ENCODE measurements at places on chromosomes 7 and 10. TPM values are rescaled to one million over a fixed set of nuclear protein-coding genes. Genes with fewer than 3 reads are reported as not detected.

DNA sequence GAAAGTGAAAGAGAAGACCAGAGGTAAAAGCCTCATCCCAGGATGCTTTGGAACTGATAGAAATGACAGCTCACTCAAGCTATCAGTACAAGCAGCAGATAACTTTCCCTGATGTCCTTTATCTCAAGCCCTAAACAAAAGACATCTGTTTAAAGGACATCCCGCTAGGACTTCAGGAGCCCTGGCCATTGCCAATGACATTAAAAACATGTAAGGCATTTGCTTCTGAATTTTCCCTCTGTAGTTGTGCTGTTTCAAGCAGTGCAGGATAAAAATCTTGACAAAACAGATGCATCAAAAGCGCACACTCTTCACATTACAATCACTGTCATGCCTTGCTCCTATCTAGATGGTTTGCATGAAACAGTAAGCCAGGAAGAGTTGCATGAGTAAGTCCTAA is 159.8 kb downstream of the AOAH start:
- no peak for DNase-seq

GRCh38 chr7:114988755-114989375 is 67.0 kb downstream of the MDFIC start:
- DNase-seq = peak; percentile 59

- no peak for DNase-seq
Measured at GRCh38 chr7:116630357-116630756, 41.6 kb upstream of the MET start.

- no peak for DNase-seq
Measured at GRCh38 chr10:115665549-115665948, 572.4 kb downstream of the ATRNL1 start.

GRCh38 chr7:117008886-117009531 is 55.7 kb downstream of the ST7 start:
- no peak for DNase-seq

The LIMK1 gene
- 11.3 TPM for total RNA-seq

- no peak for DNase-seq
Measured at GRCh38 chr7:70303780-70304179, 705.5 kb downstream of the AUTS2 start.

GRCh38 chr10:89563861-89564478 is 28.6 kb upstream of the SLC16A12 start:
- DNase-seq = peak; percentile 60

DNA sequence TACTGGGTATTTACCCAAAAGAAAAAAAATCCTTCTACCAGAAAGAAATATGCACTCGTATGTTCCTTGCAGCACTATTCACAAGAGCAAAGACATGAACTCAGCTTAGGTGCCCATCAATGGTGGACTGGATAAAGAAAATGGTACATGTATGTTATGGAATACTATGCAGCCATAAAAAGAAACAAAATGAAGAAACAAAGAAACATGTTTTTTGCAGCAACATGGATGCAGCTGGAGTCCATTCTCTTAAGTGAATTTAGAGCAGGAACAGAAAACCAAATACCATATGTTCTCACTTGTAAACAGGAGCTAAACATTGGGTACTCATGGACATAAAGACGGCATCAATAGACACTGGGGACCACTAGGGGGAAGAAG is 5.5 kb upstream of the GNB2 start:
- DNase-seq = no peak

The RELN gene
- 1.2 TPM for total RNA-seq

GRCh38 chr10:92208157-92208720 is 82.6 kb downstream of the CPEB3 start:
- DNase-seq = no peak

DNA sequence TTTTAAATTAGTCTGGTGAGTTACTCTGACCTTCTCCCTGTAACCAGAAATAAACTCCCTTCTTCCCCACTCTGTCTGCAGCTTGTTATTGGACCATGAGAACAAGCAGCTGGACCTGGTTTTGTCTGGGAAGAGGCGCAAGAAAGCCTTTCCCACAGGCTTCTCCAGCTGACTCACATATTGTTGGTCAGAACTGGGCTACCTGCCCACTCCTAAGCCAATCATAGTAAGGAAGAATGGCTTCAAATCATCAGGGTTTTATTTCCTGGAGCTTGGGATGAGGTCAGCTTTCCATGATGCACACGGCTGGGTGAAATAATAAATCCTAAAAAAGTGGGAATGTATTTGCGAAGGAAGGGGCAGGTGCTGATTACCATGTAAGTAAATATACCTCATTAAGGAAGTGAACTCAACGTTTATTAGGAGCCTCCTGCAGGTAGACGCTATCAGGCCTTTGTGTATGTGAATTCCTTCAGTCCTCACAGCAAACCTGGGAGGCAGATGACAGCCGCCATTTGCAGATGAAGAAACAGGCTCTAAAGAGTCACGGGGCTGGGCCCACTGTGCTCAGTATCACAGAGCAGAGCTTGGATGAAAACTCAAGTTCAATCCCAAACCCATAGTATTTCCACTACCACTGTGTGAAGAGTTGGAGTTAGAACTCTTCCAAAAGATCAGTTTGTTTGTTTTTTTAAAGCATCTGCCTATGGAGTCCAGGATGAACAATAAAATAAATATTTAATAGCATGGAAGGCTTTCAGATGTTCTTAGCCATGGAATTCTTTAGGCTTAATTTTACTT is 32.8 kb downstream of the IL15RA start:
- DNase-seq = peak; percentile 98

The A1CF gene
- 2.9 TPM for total RNA-seq

GRCh38 chr7:120960714-120961113 is 10.1 kb downstream of the ING3 start:
- DNase-seq = no peak

All from umbilical cord (tissue), 2 donors.